ENCODE measurements at places on chromosomes 1 and 21.

DNA sequence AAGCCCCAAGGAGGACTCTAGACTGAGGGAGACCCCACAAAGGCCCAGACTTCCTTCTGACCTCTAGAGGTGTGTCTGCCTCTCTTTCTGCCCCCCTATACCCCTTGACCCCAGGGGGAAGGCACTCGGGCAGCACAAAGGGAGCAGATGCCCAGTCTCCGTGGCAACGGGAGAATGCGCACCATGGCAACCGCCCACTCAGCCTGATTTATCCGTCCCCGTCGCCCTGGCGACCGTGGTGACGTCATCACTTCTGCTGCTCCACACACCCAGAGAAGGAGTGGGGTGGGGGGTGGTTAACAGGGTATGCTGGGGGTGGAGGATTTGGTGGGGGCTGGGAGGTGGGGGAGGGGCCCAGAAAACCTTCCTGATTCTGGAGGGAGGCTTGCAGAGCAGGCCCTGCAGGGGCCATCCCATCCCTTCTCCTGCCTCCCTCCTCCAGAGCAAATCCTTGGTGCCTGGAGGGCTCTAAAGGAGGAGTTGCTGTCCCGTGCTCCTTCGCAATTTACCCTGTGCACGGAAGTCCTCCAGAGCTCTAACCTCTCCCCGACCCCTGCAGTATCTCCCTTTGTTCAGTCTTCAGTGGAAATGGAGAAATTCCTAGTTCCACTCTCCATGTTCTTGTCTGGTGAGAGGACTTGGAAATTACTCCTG lies 6.3 kb downstream of the CELF3 start:
- peak; percentile 93 for DNase-seq

- DNase-seq = no peak
Measured at GRCh38 chr1:57072401-57073110, 106.7 kb upstream of the C8B start.

DNA sequence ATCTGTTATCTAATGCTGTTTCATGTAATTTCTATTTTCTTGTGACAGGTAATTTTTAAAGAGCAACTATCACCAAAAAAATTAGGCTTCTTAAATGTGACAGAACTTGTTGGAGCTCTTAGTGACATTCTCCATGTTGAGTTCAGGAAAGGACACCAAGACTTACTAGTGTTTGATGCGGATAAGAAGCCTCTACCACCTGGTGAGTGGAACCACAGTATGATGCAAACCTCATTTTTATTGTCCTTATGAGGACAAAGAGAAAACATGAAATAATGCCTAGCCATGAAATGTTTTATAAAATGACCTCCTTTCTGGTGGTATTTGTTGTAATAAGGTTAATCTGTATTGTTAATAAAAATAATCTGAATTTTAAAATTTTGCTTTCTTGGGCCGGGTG lies 39.1 kb downstream of the TDRD5 start:
- no peak for DNase-seq

GRCh38 chr1:196059210-196059609 lies 549.0 kb downstream of the KCNT2 start:
- DNase-seq = no peak

- no peak for DNase-seq
Measured at GRCh38 chr1:55815745-55816455, 600.7 kb upstream of the USP24 start.

- no peak for DNase-seq
Measured at GRCh38 chr1:63623952-63624351, 30.7 kb downstream of the PGM1 start.

DNA sequence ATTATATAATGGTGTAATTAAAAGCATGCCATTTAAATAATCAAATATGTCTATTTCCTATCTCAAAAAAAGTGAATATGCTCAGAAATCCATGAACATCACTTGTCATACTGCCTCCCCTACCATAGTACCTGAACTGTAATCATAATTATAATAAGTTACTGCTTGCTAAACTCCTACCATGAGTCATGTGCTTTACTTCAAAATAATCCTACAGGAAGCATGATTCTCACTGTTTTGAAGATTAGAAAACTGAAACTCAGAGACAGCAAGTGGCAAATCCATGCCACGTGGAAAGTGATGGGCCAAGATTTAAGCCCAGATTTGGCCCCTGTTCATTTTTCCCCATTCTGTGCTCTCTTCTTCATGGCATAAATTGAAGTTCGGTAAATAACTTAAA lies 5.2 kb downstream of the LRRC7 start:
- DNase-seq = no peak

All from Ammon's horn (tissue), 1 donor.